ENCODE measurements at places on chromosomes 11 and 22.

DNA sequence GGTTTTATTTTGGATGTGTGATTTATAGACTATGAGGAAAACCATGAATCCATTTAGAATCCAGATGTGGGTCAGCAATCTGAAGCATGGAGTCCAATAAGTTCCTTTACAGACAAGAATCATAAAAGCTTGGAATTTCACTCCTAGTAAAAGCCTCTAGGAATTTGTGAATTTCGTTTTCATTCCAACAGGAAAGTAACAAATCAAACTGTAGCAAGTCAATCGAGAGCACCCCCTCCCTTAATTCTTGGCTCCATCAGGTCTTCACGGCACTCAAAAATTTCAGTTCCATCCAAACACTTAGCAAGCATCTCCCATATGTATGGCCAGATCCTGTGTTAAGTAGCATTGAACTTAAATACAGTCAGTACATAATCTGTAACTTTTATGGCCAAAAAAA is 143.6 kb upstream of the POU2AF2 start:
- DNase-seq, result no peak

DNA sequence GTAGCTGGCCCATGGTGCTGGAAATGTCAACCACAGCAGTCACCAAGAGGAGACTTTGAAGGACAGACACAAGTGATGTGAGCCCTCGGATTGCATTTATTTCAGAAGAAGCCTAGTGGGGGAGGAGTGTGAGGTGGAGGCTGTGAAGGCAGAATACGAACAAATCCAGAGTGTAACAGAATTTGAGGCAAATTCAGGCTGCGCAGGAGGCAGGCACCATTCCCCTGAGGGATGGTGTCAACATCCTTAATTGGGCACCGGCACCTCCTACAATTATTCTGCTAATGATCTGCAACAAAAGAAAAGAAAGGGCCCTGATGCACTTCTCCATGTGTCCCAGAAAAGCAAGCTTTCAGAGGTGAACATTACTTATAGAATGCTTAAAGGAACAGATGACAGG is 32.2 kb downstream of the CWC15 start:
- no peak for DNase-seq

DNA sequence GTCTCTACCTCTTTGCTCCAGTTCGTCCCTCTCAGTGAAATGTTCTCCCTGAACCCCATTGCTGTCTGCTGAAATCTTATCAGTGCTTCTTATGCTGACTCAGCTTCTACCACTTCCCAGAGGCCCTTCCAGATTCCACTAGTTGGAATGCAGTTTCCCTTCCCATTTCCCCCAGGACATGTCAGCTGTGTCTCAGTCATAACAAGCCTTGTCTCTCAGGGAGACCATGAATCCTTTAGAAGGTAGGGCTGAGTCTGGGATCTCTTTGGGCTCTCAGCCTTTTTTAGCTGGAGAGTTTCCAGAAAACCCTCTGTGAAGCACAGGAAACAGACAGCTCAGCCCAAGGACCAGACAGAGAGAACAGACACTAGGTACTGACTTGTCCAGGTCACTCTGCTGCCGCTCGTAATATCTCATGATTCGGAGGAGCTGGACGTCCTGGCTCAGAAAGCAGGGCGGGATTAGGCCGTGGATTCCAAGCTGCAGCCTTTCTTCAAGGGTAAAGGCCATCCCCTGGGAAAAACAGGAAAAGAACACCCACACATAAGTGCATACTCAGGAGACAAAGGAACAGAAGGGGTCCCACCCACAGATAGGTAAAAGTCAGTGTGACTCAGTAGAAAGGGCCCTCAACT is 113.0 kb downstream of the ME3 start:
- no peak for DNase-seq

GRCh38 chr11:78110830-78111229 is 28.6 kb downstream of the ALG8 start:
- DNase-seq, result no peak

- DNase-seq, result no peak
These were observed 276.2 kb downstream of the BLID start for GRCh38 chr11:121839781-121840180.

GRCh38 chr22:43897751-43898261 is 6.0 kb upstream of the PNPLA5 start:
- DNase-seq, result no peak

DNA sequence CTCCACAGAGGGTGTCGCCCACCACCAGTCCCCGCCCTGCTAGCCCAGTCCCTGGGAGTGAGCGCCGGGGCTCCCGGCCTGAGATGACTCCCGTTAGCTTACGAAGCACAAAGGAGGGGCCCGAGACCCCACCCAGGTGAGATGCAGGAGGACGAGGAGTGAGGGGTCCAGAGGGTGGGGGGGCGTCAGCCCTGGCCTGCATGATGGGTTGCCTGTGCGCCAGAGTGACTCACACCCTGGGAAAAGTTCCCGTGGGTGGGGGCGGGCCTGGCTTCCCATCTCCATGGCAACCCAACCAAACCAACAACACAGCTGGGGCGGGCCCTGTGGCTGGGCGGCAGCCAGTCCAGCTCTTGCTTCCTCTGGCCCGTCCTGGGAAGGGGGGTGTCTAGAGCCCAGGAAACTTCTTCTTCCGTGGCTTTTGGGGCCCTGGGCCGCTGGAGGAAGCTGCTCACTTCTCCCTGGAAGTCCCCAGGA is 4.5 kb downstream of the GAS2L1 start:
- DNase-seq, result peak; percentile 56

DNA sequence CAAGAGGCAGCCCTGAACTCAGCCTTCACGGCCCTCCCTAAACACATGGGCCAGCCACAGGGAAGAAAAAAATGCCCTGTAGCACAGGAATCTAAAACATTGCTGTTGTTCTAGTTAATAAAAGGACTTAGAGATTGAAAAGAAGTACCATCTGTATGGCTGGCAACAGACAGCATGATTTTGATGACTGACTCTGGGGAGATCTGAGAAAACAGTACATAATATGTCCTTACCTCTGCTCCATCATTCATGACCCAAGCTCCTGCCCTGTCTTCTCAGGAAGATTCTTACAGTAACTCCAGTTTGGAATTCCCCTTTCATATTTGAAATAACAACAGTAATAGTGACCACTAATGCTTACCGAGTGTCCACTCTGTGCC is 244.2 kb downstream of the ETS1 start:
- DNase-seq, result no peak

DNA sequence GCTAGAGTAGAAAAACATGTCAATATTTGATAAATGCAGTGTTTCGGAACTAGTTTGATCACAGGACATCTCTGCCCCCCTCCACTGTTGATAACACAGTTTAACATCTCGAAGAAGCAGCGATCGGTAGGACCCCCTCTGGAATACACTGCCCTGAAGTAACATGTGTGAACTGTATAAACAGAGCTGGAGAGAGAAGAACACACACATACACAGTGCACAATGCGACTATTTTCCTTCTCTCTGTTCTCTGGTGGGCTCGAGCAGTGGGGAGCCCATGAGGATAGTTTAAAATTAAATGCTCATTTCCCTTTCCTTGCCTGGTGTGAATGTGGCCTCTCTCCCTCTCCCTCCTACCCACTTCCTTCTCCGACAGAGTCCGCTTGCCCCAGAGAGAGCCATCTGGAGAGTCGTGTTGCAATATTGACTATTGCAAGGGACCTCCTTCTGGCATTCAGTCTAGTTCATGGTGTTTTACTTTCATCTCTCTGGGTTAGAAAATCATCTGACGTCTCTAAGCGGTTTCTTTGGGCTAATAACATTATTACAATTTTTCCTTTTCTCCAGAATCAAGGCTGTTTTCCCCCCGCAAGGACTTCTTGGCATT is 51.6 kb upstream of the BARX2 start:
- no peak for DNase-seq

GRCh38 chr22:25898707-25899365 is 156.8 kb downstream of the MYO18B start:
- DNase-seq, result no peak

DNA sequence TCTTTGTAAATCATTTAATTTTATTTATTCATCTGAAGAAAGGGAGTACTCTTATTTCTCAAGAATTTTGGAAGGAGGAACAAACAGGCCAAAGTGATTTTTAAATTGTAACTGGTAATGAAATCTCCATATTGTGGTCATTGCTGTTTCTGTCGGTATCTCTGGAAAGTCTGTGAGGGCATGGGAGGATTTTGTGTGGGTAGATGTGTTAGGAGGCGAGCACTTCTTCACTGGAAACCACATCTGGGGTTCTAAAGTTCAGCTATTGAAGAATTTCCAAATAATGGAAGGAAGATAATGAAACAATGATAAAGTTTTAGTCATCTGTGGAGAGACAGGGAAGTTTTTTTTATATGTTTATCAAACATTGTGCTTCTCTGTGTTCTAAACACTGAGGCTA is 6.6 kb downstream of the TRIM34 start:
- no peak for DNase-seq

DNA sequence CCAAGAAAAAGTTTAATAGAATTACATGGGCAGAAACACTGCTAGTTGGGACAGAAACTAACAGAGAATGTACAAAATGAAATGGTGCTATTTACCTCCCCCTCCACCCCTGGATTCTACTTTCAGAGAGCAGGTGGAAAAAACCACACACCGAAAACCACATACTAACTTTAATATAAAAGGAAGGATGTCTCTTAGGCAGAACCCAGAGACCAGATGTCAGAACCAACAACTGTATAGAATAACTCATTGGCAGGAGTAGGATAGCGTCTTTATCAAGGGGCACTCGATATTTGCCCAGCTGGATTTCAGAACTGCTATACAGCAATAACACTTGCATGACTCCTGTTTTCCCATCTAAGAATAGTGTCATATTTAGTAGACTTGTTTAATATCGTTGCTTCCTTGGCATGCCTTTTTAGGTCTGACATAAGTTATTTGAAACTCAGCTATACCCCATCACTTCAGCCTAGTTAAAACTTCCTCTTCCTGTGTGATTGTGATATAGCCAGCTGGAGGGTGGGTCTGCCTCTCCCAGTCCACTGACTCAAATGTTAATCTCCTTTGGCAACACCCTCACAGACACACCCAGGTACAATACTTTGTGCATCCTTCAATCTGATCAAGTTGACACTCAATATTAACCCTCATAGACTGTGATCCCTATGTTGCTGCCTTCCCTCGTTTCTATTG is 1.2 kb downstream of the SLC22A25 start:
- DNase-seq, result no peak

DNA sequence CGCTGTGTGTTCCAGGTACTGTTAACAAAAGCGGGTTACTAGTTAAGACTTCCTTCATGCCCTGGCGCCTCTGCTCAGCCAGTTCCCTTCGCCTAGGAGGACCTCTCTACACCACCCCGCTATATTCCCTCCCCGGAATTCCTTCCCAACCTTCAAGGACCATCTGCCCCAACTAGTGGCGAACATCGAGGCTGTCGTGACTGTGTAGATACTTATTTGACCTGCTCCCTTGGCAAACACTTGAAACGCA is 450 bp upstream of the BCL2L13 start:
- no peak for DNase-seq

DNA sequence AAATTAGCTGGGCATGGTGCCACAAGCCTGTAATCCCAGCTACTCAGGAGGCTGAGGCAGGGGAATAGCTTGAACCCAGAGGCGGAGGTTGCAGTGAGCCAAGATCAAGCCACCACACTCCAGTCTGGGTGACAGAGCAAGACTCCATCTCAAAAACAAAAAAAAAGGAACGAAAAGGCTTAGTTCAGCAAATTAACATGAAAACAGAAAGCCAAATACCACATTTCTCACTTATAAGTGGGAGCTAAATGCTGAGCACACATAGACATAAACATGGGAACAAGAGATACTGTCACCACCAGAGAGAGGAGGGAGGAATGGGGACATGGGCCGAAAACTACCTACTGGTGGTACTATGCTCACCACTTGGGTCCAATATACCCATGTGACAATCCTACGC is 38.6 kb downstream of the SCGB1A1 start:
- DNase-seq, result no peak

- DNase-seq, result no peak
These were observed 24.0 kb downstream of the SWAP70 start for GRCh38 chr11:9687711-9688477.

DNA sequence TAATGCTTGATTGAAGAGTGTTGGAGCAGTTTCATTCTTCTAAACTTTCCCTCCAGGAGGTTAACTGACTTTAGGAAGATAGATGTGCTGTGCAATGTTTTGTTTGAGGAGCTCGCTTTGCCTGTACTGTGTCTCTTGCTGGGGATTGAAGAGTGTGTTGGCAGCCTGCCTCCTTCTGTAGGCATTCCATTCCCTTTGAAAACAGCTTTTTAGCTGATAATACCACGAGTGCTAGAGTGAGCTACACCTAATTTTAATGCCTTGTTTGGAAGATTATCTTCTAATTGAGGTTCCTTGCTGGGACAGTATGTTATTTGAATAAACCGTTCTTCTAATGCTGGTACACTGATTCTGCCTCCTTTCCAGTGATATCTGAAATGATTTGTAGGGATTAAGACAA is 7.2 kb downstream of the DDX10 start:
- no peak for DNase-seq

GRCh38 chr11:124868331-124869274 is 3.4 kb downstream of the ROBO3 start:
- DNase-seq, result no peak

DNA sequence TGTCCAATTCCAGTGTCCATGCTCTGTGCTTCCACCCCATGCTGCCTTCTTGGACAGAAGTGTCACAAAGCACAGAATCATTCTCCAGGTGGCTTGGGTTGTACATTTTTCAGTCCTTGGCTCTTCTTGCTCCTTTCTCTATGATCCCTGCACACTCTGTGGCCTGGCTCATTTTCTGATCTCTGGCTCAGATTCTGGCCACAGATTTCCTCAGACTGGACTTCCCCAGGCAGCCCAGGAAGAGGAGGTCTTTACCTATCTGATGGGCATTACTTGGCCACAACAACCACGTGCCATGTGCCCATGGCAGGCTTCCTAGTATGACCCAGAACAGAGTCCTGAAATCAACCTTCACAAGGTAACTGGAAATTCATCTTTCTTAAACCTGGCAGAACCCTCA is 27.2 kb downstream of the SYTL2 start:
- DNase-seq, result no peak

DNA sequence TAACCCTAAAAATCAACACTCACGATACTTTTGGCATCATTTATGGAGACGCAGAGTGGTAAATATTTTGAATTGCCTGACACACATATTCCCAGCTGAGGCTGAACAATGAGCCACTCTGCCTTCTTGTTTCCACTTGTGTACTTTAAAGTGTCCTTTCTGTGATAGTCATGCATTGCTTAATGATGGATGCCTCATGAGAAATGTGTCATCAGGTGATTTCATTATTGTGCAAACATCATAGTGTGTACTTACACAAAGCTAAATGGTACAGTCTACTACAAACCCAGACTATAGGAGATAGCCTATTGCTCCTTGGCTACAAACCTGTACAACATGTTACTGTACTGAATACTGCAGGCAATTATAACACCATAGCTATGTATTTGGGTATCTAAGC is 44.2 kb downstream of the MRE11 start:
- no peak for DNase-seq

- DNase-seq, result no peak
These were observed 77.2 kb downstream of the PRSS23 start for GRCh38 chr11:86877503-86877902.

GRCh38 chr11:123330071-123330470 is 100.0 kb upstream of the GRAMD1B start:
- DNase-seq, result no peak

GRCh38 chr22:34296461-34296860 is 376.2 kb upstream of the LARGE1 start:
- no peak for DNase-seq

All from CD4-positive, alpha-beta T cell treated with Interleukin-1 beta for 1 hour (primary cell).